Neuronal stem cell (in vitro differentiated cells): ENCODE measurements at places on chromosomes 11 and 22.

GRCh38 chr11:67561971-67562619 is 21.5 kb upstream of the GSTP1 start:
- H3K27ac ChIP-seq = no peak overlapping the region
- H3K4me3 ChIP-seq = no peak overlapping the region
- no peaks in the 10 kb centered on the region for H3K36me3 ChIP-seq
- DNase-seq = no peak
- no peaks in the 10 kb centered on the region for H3K4me1 ChIP-seq

DNA sequence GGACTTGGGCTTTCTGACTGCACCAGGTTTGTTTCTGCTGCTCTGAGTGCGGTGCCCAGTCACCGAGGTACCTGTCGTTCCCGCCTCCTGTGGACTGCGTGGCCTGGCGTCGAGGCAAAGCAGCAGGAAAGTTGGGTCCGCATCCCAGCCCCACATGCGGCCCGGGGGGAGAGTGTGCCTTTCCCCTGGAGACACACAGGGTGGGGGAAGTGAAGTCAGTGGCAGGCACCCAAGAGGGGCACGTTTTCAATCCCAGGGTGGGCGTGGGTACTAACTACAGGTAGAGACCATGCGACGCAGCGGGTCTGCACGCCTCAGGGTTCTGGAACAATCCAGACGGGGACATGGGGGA is 25.3 kb upstream of the GRAMD4 start:
- no peak for DNase-seq
- no peaks in the 10 kb centered on the region for H3K36me3 ChIP-seq
- H3K27me3 ChIP-seq = no peaks in the 10 kb centered on the region

DNA sequence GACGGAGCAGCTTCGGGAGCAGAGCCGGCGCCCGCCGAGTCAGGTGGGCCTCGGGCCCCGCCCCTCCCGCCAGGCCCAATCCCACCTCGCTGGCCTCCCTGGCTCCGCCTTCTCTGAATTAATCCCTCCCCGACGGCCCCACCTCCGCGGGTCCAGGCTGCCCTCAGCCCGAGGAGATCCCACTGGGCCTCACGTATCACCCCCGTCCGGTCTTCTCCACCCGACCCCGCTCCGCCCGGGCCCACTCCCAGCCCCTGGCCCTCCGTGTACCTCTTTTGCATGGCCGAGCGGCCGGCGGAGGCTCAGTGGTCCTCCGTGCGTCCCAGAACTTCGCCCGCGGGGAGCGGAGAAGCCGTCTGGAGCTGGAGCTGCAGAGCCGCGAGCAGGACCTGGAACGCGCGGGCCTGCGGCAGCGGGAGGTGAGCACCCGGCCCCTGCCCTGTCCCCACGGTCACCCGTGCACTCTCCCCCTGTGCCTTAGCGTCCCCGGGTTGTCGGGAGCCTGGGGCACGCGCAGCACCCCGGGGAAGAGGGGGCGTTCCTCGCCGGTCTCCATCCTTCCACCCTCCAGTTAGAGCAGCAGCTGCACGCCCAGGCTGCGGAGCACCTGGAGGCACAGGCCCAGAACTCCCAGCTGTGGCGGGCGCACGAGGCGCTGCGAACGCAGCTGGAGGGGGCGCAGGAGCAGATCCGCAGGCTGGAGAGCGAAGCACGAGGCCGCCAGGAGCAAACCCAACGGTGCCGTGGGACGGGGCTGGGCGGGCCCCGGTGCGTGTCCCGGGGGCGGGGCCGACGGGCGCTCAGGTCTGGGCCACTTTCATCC is 2.2 kb upstream of the CD151 start:
- peaks cover 59% of the 10 kb centered on the region for H3K4me1 ChIP-seq
- H3K4me3 ChIP-seq = peak overlapping the region; percentile 45
- H3K27me3 ChIP-seq = peaks cover 9% of the 10 kb centered on the region
- no peak for DNase-seq
- H3K27ac ChIP-seq = no peak overlapping the region

DNA sequence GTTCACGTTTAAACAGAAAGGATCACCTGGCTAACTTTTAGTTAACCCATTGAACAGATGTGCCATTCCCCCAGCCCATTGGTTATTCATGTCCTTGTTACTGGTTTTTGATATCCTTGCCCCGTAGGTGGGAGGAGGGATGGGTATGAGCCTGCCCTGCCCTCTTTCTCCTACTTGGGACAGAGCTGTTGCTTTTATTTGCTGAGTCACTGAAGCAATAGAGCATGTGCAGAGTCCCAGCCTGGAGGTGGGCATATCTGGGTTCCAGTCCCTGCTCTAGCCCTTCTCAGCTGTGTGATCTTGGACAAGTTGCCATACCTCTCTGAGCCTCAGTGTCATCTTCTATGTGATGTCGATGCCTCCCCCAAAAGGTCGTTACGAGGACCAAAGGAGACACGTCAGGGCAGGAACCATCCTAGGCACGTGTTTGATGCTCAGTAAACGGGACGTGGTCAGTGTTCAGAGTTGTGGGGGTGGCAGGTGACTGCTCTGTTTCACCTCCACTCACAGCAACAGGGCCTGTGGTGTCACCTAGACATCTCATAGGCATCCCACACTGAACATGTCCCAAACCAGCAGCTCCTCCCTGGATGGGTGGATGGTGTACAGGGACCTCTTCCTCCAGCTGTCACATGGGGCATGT is 61.0 kb downstream of the BMAL1 start:
- peaks cover 7% of the 10 kb centered on the region for H3K4me1 ChIP-seq
- H3K27ac ChIP-seq = no peak overlapping the region
- no peaks in the 10 kb centered on the region for H3K27me3 ChIP-seq
- H3K4me3 ChIP-seq = no peak overlapping the region
- no peaks in the 10 kb centered on the region for H3K36me3 ChIP-seq

DNA sequence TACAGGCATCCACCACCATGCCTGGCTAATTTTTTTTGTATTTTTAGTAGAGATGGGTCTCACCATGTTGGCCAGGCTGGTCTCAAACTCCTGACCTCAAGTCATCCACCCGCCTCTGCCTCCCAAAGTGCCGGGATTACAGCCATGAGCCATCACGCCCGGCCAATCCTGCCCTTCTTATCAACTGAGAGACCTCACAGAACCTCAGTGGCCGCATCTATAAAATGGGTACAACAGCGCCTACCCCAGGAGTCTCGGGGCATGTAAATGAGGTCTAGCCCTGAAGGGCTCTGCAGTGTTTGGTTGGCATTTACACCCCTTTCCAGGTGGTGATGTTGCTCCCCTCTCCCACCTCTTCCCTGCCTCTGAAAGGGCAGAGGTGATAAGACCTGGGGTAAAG is 11.7 kb downstream of the SYNGR1 start:
- no peaks in the 10 kb centered on the region for H3K27me3 ChIP-seq
- no peak for DNase-seq
- peaks cover 6% of the 10 kb centered on the region for H3K36me3 ChIP-seq
- H3K4me3 ChIP-seq = no peak overlapping the region
- H3K27ac ChIP-seq = no peak overlapping the region
- H3K4me1 ChIP-seq = peaks cover 22% of the 10 kb centered on the region

DNA sequence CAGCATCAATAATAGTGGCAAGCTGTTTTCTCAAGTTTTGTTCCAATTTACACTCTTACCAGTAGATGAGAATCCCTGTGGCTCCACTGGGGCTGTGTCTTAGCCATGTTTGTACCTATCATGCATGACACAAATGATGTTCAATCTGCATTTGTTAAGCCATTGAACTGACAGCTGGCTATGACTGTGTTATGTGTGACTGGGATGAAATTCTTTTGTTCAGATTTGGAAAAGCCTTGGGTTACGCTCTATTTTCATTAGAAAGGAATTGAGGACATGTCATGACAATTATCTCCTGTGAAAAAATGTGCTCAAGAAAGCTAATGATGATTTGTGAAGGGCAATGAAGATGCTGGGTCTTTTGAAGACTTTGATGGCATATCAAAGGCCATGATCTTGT is 201.8 kb upstream of the LARGE1 start:
- no peaks in the 10 kb centered on the region for H3K27me3 ChIP-seq
- H3K4me3 ChIP-seq = no peak overlapping the region
- no peaks in the 10 kb centered on the region for H3K4me1 ChIP-seq

- no peak overlapping the region for H3K4me3 ChIP-seq
- H3K36me3 ChIP-seq = no peaks in the 10 kb centered on the region
- no peak overlapping the region for H3K27ac ChIP-seq
Measured at GRCh38 chr11:3237119-3237518, 4.9 kb upstream of the MRGPRE start.

GRCh38 chr22:26857169-26857568 is 199.8 kb downstream of the MIAT start:
- H3K36me3 ChIP-seq = no peaks in the 10 kb centered on the region
- H3K27ac ChIP-seq = no peak overlapping the region
- H3K4me3 ChIP-seq = no peak overlapping the region
- no peaks in the 10 kb centered on the region for H3K27me3 ChIP-seq
- DNase-seq = no peak

- peaks cover 36% of the 10 kb centered on the region for H3K4me1 ChIP-seq
- H3K36me3 ChIP-seq = no peaks in the 10 kb centered on the region
- no peak for DNase-seq
- H3K4me3 ChIP-seq = no peak overlapping the region
- no peaks in the 10 kb centered on the region for H3K27me3 ChIP-seq
Measured at GRCh38 chr22:44274918-44275630, 37.7 kb downstream of the SHISAL1 start.

GRCh38 chr22:26894766-26895485 is 237.5 kb downstream of the MIAT start:
- H3K4me1 ChIP-seq = no peaks in the 10 kb centered on the region
- no peak overlapping the region for H3K4me3 ChIP-seq
- no peaks in the 10 kb centered on the region for H3K27me3 ChIP-seq
- H3K27ac ChIP-seq = no peak overlapping the region
- DNase-seq = no peak
- H3K36me3 ChIP-seq = no peaks in the 10 kb centered on the region

DNA sequence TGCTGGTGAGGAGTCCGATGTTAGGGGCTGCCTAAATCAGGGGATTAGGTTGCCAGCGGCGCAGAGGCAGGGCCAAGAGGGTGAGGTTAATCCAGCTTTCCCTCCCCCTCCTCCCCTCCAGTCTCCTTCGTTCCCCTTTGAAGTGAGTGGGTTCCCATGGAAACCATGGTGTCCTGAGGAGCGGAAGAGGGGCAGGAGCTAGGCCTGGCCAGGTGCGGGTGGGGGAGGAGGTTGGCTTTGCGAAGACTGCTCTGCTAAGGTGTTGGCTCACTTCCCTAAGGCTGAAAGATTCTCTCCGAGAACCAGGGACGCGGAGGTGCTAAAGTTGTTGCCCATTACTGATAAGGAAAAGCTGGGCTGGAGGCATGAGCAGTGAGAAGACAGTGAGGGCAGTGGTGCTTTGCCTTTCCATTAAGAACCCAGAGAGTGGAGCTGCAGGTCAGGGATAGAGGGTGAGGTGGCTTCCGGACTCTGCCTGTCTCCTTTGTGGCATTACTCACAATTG is 124.6 kb downstream of the FEZ1 start:
- peaks cover 2% of the 10 kb centered on the region for H3K36me3 ChIP-seq
- DNase-seq = peak; percentile 79
- no peak overlapping the region for H3K4me3 ChIP-seq

- no peaks in the 10 kb centered on the region for H3K27me3 ChIP-seq
- no peak for DNase-seq
- no peaks in the 10 kb centered on the region for H3K36me3 ChIP-seq
- H3K27ac ChIP-seq = no peak overlapping the region
Measured at GRCh38 chr11:9675691-9676090, 11.8 kb downstream of the SWAP70 start.

DNA sequence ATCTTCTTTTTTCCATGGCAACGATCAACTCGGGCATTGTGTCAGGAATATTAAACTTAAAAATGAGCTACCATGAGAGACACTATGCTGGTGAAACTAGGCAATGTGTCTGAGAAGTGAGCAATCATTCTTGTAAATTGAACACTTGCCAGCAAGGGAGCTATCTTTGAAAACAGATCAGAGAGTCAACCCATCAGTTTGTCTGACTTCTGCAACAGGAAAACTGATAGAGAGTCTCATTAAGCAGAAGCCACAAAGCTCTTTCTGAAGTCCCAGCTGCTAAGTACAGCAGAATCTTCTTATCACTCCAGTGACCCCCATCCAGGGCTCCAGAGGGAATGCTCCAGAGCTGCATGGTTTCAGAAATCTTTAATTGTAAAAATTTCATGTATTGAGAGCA is 114.7 kb downstream of the MSANTD4 start:
- no peak overlapping the region for H3K4me3 ChIP-seq
- peaks cover 2% of the 10 kb centered on the region for H3K4me1 ChIP-seq
- no peaks in the 10 kb centered on the region for H3K27me3 ChIP-seq
- no peaks in the 10 kb centered on the region for H3K36me3 ChIP-seq
- no peak overlapping the region for H3K27ac ChIP-seq

- DNase-seq = no peak
- no peak overlapping the region for H3K4me3 ChIP-seq
- no peak overlapping the region for H3K27ac ChIP-seq
- no peaks in the 10 kb centered on the region for H3K27me3 ChIP-seq
Measured at GRCh38 chr11:20511982-20512381, 87.4 kb upstream of the SLC6A5 start.

DNA sequence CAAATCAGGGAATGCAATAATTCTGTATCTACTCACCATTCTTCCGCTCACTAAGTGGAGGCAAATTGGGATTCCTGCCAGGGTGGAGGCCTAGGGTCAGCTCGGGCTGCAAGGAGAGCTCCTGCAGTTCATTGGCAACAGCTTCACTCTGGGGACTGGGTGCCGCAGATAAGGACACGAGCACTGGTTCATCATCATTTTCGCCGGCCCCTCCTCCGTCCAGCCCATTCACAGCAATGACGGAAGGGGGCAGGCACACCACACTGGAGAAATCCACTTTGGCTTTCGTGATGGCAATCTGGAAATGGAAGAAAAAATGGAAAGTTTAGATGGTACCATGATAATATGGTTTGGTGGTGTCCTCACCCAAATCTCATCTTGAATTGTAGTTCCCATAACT is 84.4 kb downstream of the MRTFA start:
- H3K27ac ChIP-seq = no peak overlapping the region
- H3K4me3 ChIP-seq = no peak overlapping the region
- peaks cover 3% of the 10 kb centered on the region for H3K36me3 ChIP-seq
- no peaks in the 10 kb centered on the region for H3K27me3 ChIP-seq

DNA sequence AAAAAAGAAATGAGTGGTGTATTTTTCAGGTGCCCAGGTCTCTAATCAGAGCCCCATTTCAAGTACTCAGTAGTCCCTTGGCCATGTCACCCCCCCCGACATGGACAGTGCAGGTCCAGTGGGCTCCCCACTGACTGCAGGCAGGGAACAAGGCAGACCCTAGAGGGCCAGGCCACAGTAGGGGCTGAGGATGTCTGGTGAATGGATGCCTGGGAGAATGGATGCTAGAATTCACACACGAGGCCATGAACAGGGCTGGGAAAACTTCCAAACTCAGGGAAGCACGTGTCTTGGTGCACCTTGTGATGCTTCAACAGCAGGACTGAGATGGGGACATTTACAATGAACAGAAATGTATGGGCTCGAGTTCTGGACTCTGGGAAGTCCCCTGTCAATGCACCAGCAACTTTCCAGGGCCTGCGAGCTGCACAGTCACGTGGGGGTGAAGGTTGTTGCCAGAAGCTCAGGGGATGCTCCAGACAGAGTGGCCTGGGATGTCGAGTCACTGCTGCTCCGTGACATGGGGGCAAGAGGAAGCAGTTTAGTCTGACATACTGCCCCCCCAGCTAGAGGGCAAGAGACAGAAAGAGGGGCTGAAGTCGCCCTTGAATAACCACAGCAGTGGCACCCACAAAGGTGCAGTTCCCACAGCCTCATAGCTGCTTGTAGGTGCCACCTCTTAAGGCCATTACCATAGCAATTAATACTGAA is 3.1 kb downstream of the APOBEC3G start:
- no peaks in the 10 kb centered on the region for H3K36me3 ChIP-seq
- H3K4me3 ChIP-seq = no peak overlapping the region
- H3K4me1 ChIP-seq = no peaks in the 10 kb centered on the region
- H3K27ac ChIP-seq = no peak overlapping the region
- H3K27me3 ChIP-seq = no peaks in the 10 kb centered on the region
- DNase-seq = no peak
